ENCODE measurements at places on chromosomes 7 and 10. TPM values are rescaled to one million over a fixed set of nuclear protein-coding genes. Genes with fewer than 3 reads are reported as not detected.

- peak; percentile 53 for DNase-seq
- peaks cover 23% of the 10 kb centered on the region for H3K4me1 ChIP-seq
- no peak overlapping the region for H3K4me3 ChIP-seq
- no peaks in the 10 kb centered on the region for H3K27me3 ChIP-seq
- no peaks in the 10 kb centered on the region for H3K36me3 ChIP-seq
- peak overlapping the region; percentile 4 for H3K27ac ChIP-seq
Observed at GRCh38 chr10:397321-398068, 262.2 kb downstream of the ZMYND11 start.

GRCh38 chr10:81136261-81136660, 598.6 kb downstream of the SH2D4B start:
- H3K36me3 ChIP-seq: no peaks in the 10 kb centered on the region
- H3K27me3 ChIP-seq: no peaks in the 10 kb centered on the region
- H3K27ac ChIP-seq: no peak overlapping the region
- H3K4me3 ChIP-seq: no peak overlapping the region

GRCh38 chr10:116848944-116849247, 403 bp upstream of the ENO4 start:
- peak overlapping the region; percentile 69 for H3K27ac ChIP-seq
- H3K4me1 ChIP-seq: no peaks in the 10 kb centered on the region
- H3K4me3 ChIP-seq: peak overlapping the region; percentile 61
- no peaks in the 10 kb centered on the region for H3K36me3 ChIP-seq
- no peaks in the 10 kb centered on the region for H3K27me3 ChIP-seq

GRCh38 chr10:28217848-28218247, 85.0 kb downstream of the MPP7 start:
- DNase-seq: no peak

DNA sequence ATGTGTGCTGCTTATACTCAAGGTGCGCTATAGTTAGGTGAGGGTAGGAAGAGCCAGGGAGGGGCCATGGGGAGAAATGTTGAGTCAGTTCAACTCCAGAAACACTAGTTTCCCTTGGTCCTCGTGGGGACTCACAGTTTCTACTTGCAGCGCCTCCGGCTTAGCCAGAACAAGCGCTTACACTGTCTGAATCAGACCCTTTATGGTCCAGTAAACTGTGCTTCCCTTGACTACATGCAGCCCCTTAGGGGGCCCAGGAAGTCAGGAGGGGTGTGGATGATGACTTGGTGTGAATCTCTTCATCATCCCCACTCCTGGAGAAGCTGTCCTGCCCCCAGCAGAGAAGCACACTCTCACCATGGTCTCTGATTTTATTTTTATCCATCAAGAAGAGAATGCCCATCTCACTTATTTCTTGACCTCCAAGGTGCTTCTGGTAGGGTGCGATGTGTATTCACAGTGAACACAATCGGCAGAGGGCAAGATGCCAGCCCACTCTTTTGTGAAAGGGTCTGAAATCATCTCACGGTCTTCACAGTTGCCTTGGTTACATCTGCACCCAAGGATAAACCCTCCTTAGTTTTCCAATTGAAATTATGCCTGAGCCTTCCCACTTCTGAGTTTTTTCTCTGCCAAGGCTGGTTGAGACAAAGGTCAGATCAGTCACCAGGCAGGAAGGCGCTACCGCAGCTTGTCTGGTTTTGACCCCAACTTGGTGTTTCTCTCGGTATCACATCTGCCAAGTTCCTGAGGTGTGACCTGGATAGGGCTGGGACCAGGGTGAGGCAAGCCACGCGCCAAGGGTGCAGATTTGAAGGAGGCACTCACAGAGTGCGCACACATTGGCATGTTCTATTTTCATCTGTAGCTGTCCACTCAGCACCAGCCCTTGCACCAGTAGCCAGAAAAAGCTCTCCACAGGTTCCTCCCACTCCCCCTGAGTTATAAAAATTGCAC, 62.7 kb upstream of the LRRC4 start:
- DNase-seq: no peak
- no peak overlapping the region for H3K27ac ChIP-seq
- no peak overlapping the region for H3K4me3 ChIP-seq

GRCh38 chr7:132933072-132933458, 148.8 kb downstream of the CHCHD3 start:
- H3K4me1 ChIP-seq: no peaks in the 10 kb centered on the region
- no peak for DNase-seq
- no peak overlapping the region for H3K4me3 ChIP-seq
- no peaks in the 10 kb centered on the region for H3K36me3 ChIP-seq
- H3K27ac ChIP-seq: no peak overlapping the region

- H3K27me3 ChIP-seq: no peaks in the 10 kb centered on the region
- no peak overlapping the region for H3K4me3 ChIP-seq
- H3K27ac ChIP-seq: peak overlapping the region; percentile 67
- no peak for DNase-seq
- H3K36me3 ChIP-seq: no peaks in the 10 kb centered on the region
- peaks cover 45% of the 10 kb centered on the region for H3K4me1 ChIP-seq
Observed at GRCh38 chr10:99977916-99978315, 31.8 kb downstream of the DNMBP start.

- H3K36me3 ChIP-seq: no peaks in the 10 kb centered on the region
- H3K4me3 ChIP-seq: no peak overlapping the region
- H3K27me3 ChIP-seq: no peaks in the 10 kb centered on the region
- H3K4me1 ChIP-seq: no peaks in the 10 kb centered on the region
- no peak for DNase-seq
Observed at GRCh38 chr7:129247087-129247486, 22.3 kb downstream of the AHCYL2 start.

SCIN gene
- 0.93 TPM for total RNA-seq

SPDYE6 gene
- total RNA-seq: not detected

GSTO2 gene
- 0.55 TPM for total RNA-seq

MYO3A gene
- total RNA-seq: not detected

TMEM236 gene
- total RNA-seq: 0.41 TPM

ACHE gene
- 33.0 TPM for total RNA-seq
